GM12865 (cell line): ENCODE measurements at places on chromosomes 12 and 14.

- DNase-seq, result no peak
Observed at GRCh38 chr12:52191841-52192791, at the start of gene KRT80. KRT80 (minus strand) TSS chr12:52192014; CDS start chr12:52191902, 112 bp downstream.

DNA sequence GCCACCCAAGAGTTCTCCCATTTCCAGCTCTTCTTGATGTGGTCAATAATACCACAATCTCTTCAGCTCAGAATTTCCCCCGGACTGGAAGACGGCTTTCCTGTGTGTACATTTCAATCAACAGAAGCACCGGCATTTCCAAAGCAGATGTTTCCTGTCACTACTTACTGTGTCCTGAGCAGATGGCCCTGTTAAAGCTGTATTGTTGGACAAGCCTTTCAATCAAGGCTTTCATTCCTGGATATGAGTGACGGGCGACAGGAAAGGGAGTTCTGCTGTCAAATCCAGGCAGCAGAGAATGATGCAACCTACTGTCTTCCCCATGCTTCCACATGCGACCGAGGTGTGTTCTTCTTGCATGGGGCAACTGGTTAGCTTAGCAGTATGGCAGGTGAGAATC, 76.4 kb upstream of the CCDC60 start:
- DNase-seq, result peak; percentile 24

DNA sequence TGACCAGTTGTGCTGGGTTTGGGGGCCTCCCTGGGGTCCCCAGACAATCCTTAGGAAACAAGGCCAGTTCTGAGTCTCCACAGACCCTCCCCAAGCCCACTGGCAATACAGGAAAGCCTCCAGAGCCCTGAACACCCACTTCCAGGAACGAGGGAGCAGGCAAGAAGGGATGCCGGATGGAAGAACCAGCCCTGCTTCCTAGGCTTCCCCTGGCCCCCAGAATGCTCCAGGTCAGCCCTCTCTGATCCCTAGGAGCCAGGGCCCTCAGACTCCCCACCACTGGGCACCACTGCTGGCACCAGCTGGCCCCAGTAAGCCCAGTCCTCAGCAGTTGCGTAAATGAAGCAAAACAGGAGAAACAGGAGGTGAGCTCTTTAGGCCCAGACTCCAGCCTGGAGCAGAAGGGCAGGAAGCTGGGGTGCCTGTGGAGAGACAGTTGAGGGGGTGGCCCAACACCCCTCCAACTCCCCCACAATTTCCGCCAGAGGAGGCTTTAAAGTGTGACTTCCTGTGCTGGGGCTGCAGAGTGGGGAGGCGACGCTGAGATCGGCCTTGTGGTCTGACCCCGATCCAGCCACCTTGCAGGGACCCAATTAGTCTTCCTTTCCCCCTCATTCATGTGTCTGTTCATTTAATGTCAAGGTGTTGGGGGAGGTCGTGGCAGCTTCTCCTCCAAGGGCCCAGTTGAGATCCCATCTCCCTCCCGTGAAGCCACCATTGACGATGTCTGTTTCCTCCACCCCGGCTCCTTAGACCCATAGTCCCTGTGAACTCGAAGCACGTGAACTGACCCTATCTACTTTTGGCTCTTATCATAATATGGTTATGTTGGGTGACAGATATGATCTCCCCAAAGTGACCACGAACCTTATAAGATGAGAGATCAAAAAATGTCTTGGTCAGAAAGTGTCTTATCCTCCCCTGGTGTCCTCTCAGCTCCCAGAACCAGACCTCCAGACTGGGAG, 4.7 kb downstream of the TNFRSF1A start:
- DNase-seq, result peak; percentile 66

- DNase-seq, result no peak
Observed at GRCh38 chr14:97441740-97442362, 644.7 kb downstream of the VRK1 start.

DNA sequence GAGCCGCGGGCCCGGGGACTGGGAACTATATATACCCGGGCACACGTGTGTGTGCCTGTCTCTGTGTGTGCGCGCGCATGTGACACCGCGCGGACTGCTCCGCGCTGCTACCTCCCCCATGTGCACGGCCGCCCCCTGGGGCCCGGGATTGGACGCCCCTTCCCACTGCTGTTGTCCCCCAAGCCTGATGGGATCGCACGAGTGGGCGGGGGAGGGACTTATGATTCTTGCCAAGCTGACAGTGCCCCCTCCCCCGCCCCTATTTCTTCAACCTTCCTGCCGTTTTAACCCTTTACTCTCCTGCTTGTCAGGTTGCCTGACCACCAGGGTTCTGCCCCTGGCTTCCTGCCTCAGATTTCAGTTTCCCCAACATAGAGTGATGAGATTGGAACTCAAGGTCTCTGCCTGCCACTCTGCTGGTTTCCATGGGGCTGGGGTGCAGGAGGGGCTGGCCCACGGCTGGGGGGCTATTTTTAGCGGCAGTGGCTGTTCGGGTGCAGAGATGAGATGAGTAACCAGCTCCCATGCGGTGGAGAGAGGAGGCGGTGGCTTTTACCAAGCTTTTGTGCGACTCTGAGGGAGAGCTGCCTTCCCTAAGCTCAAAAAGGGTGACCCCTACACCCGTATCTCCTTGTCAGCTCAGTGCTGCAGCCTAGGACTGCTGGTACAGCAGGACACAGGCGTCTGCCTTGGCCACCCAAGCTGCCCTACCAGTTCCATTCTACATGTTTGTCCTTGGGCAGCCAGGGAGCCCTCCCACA, at the start of gene DDN:
Gene DDN (minus strand): TSS at position 5 of the 761 bp plus-strand sequence. CDS start 88 bp downstream, outside the sequence.
- DNase-seq, result peak; percentile 83

DNA sequence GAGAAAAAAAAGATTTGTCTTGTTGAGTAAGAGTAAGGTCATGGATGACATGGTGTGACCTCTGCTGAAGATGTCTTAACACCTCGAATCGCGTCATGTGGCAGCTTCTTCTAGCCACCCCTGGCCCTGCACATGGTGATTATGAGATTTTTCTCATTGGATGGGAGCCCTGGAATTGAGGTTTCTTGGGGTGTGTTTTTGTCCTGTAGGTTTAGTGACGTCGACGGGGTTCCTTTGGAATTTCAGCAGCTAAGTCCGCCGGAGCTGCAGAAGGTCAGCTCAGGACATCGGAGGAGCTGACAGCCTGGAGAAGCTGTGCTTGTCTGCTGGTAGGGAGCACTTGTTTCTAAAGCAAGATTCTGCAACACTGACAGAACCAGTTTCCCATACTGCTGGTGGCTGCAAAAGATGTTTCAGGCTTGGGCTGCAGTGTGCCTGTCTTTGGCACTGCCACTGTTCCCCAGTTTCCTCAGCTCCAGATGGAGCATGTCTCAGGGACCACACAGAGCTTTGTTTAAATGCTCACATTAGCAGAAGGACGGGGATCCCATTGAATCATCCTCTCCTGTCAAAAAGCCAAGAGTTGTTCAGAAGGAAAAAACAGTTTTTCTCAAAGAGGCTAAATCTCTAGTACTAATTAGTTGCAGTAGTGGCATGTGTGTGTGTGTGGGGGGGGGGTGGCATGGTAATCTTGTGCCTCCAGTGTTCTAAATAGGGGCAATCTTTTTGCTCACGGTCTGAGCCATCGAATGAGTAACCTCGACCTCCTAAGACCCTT, 5.2 kb upstream of the FOS start:
- no peak for DNase-seq

DNA sequence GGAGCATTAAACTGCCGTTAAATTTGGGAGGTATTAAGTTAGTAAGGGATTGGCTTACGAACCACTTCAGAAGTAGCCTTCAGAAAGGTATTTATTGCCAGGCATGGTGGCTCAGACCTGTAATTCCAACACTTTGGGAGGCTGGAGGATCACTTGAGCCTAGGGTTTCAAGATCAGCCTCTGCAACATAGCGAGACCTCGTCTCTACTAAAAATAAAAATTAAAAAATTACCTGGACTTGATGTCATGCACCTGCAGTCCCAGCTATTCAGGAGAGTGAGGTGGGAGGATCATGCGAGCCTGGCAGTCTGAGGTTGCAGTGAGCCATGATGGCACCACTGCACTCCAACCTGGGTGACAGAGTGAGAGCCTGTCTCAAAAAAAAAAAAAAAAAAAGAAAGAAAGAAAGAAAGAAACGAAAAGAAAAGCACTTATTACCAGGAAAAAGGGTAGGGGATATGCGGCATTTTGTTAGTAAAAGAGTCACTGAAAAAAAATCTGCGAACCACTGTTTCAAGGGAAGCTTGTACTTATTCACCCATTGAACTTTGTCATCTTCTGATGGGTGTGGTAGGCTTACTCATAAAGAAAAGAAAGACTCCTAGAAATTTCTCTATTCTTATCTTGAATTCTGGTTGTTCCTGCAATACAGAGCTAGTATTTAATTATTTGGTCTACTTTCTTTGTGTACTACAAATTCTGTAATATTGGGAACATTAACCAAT, 33.6 kb upstream of the PLEKHA5 start:
- no peak for DNase-seq

- no peak for DNase-seq
Observed at GRCh38 chr12:96812153-96812552, 94.9 kb upstream of the NEDD1 start.

DNA sequence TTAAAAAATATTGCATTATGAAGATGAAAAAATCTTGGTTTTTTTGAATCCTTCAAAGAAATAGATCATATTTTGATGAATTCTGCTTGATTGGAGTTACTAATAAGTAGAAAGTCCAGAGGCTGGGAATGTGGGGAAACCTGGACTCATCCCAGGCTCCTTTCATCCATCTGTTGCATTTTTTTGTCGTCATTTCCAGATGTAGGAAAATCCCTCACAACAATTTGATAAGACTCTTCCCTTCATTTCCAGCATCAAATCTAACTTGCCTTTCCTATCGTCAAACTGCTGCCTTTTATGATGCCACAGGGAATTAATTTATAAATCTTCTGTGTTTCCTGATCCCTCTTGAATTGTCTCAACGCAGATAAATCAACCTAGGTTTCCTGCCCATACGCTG, 211.6 kb downstream of the FBXL14 start:
- no peak for DNase-seq

GRCh38 chr14:52694761-52695480, 437 bp downstream of the ERO1A start:
- peak; percentile 88 for DNase-seq

GRCh38 chr12:106239951-106240335, 7.9 kb downstream of the CKAP4 start:
- DNase-seq, result no peak

DNA sequence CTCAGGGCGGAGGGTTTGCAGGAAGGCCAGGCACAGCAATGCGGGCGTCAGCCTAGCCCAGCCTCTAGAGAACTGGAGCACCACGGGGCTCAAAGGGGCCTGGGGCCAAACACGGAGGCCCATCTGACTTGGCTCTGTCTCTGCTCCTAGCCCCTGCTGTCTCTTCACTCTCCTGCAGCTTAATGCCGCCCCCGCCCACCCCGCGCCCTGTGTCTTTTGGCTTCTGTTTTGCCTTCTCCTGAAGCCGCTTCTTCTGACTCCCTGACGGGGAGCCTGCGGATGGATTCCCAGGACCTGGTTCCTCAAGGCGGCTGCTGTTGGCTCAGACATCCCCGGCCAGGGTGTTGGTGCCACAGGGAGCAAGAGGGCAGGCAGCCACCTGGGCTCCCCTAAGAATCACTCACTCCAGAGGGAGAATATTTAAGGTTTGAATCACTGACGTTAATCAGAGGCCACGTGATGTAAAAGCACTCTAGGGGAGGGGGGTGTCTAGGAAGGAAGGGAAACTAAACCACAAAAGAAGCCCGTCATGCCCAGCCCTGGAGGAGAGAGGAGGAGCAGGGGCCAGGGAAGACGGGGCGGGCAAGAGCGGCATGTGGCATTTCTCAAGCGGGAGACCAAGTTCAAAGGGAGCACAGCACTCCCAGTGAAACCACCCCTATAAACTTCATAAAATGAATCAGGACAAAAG, 36.9 kb upstream of the PRMT8 start:
- no peak for DNase-seq

DNA sequence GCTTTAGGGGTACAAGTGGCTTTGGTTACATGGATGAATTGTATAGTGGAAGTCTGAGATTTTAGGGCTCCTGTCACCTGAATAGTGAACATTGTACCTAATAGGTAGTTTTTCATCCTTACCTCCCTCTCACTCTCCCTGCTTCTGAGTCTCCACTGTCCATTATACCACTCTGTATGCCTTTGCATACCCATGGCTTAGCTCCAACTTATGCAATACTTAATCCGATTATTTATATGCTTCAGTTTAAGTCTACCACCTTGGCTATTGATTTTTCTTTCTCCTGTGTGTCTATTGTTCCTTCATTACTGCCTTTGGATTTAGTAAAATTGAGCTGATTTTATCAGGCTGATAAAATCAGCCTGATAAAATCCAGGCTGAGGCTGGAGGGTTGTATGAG, 30.5 kb upstream of the C12orf71 start:
- no peak for DNase-seq

DNA sequence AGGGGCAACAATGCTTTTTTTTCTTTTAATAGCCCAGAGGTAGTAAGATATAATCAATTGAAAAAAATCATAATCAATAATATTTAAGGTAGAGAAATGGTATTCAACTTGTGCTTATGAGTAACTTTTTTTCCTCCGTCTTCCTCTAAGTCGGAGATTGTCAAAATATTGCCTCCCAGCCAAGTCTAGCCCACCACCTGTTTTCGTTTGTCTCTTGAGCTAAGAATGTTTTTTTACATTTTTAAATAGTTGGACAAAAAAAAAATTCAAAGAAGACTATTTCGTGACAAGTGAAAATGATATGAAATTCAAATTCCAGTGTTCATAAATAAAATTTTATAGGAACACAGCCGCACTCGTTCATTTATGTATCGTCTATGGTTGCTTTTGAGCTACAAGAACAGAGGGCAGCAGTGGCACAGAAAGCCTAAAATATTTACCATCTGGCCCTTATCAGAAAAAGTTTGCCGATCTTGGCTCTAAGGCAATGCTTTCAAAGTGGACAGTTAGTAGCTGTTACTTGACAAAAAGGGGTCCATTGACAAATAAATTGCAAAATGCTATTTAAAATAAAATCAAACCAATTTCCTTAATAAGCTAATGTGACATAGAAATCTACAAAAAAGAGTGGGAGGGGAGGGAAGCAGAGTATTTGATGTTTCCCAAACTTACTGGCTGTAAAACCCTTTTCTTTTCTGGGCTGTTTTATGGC, 40.8 kb upstream of the MAX start:
- no peak for DNase-seq

DNA sequence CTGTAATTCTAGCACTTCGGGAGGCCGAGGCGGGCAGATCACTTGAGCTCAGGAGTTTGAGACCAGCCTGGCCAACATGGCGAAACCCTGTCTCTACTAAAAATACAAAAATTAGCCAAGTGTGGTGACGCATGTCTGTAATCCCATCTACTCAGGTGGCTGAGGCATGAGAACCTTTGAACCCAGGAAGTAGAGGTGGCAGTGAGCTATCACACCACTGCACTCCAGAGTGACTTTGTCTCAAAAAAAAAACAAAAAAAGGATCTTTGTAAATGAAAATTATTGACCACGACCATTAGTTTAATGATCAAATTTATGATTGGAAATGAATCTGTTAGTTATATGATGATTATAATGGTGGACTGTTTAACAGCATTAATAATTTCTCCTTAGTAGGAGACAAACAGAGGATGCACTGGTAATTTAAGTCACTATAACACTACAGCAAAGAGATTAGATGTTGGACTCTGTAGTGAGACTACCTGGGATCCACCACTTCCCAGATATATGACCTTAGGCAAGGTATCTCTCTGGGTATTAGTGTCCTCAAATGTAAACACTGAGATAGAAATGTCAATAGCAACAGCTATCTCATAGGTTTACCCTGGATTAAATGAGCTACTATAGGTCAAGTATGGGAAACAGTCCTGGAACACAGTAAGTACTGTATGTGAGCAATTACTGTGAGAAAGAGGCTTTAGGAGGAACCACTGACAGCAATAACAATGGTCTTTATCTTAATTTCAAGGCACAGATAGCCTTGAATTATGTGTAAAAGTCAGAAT, 214.7 kb downstream of the NOVA1 start:
- no peak for DNase-seq

- no peak for DNase-seq
Observed at GRCh38 chr14:53034036-53034435, 83.2 kb upstream of the FERMT2 start.

GRCh38 chr12:97745406-97746101, 282.9 kb downstream of the RMST start:
- DNase-seq, result no peak
